ENCODE measurements at places on chromosomes 3 and 15. TPM values are rescaled to one million over a fixed set of nuclear protein-coding genes. Genes with fewer than 3 reads are reported as not detected.

Gene PROK2
- not detected for total RNA-seq

Gene SCAANT1
- not detected for total RNA-seq

Gene GABRB3
- 2.7 TPM for total RNA-seq

Gene CLDN1
- total RNA-seq, result 0.55 TPM

Gene ANKRD34C
- total RNA-seq, result not detected

Gene SLC38A3
- not detected for total RNA-seq

Gene PLA1A
- 0.25 TPM for total RNA-seq

Gene SNTN
- not detected for total RNA-seq

Gene ALDH1A2
- total RNA-seq, result 10.9 TPM

Gene FBXO40
- under 0.01 TPM for total RNA-seq

Gene SLC27A2
- 0.22 TPM for total RNA-seq

Gene SEMA3G
- under 0.01 TPM for total RNA-seq

Gene PSMD6
- 86.9 TPM for total RNA-seq

Gene ALS2CL
- total RNA-seq, result 1.4 TPM
